ENCODE measurements at places on chromosomes 1 and 21.

GRCh38 chr1:149966405-149966804, 29.7 kb upstream of the MTMR11 start:
- no peak for DNase-seq

DNA sequence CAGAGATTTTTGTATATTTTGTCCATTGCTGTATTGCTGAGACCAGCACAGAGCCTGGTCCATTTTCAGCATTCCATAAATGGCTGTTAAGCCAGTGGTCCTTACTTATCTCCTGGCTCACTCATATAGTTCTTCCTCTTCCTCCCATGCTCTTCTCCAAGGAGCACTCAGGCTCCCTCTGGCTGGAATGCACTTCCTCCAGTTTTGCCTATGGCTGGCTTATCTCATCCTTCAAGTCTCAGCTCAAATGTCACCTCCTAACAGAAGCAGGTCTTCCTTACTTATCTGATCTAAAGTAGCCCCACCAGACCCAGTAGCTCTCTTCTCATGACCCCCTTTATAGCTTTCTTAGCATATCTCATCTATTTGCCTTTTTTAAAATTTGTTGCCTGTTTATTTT, 146.9 kb downstream of the SLC30A10 start:
- DNase-seq = no peak

DNA sequence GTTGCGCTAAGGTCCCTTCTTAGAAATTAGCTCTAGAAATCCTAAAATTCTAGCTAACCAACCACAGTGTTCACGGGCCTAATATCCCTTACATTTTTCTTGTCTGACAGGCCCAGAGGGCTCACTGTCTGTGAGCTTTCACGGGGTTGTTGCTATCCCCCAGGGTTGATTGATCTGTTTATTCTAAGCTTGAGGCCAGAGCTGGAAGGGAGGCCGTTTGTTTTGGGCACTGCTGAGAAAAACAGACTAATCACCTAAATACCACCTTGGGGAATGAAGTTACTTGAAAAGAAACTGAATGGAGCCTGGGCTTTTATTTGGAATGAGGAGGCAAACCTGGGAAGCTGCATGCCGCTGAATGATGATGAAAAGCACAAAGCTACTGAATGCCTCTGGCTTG, 162.4 kb downstream of the KIF26B start:
- DNase-seq = no peak

GRCh38 chr21:24118738-24119459, 1488.4 kb downstream of the MRPL39 start:
- DNase-seq = no peak

DNA sequence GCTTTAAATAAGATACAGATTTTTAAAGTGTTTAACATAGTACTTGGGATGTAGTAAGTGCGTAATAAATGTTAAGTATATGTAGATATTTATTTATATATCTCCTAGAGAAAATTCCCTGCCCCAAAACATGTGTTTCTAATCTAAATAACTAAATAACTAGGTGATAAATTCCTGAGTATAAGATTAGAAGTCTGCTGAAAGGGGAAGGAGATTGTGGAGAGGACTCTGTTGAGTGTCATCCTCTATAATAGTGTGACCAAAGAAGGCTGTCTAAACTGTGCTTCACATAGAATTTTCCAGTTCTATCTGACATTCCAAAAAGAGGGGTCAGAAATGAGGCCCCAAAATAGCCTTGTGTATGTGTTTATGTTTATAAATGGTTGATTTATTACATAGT, 590.5 kb upstream of the ADAMTS5 start:
- DNase-seq = no peak

DNA sequence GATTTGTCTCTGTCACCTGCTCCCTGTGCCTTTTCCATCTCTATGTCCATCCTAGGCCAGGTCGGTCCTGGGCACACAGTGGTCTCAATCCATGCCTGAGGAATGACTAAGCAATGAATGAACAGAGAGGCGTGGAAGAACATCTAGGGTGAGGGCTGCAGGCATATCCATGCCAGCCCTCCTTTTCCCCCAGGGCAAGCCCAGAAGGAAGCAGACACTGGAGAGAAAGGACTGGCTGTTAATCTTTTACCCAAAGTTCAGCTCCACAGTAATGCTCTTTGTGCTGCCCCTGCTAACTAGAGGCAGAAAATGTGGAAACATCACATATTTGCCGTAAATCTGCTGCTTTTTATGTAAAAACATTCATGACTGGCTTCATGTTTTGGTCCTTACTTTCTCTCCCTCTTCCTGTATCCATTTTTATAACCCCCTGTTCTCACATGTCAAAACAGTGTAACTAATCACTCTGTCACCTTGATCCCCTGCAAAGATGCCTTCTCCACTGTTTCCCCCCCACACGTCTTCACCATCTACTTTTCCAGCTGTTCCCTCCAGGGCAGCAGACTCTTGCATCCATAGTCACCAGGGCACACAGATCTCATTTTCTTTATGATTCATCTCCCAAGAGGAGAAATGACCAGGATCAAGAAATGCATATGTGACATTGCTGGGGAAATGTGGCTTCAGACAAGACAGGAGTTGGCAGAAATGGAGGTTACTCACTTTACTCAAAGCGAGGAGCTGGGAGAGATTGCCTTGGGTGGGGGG, 166.4 kb upstream of the PROX1 start:
- DNase-seq = no peak

DNA sequence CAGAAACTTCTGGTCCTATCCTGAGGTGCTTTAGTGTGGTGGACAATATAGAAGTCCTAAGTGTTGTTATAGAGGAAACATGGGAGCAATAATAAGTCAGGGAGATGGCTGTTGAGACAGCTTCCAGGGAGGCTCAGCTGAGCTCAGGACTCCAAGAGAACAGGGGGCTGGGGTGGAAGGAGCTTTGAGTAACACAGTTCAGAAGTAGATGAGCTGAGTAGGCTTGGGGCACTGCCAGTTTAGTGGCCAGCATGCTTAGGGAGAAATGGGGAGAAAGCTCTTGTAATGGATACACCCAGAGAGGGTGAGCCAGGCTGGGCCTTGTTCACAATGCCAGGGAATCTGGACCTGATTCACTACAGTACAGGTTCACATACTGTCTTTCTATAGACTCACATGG, 201.6 kb downstream of the DAB1 start:
- DNase-seq = no peak

DNA sequence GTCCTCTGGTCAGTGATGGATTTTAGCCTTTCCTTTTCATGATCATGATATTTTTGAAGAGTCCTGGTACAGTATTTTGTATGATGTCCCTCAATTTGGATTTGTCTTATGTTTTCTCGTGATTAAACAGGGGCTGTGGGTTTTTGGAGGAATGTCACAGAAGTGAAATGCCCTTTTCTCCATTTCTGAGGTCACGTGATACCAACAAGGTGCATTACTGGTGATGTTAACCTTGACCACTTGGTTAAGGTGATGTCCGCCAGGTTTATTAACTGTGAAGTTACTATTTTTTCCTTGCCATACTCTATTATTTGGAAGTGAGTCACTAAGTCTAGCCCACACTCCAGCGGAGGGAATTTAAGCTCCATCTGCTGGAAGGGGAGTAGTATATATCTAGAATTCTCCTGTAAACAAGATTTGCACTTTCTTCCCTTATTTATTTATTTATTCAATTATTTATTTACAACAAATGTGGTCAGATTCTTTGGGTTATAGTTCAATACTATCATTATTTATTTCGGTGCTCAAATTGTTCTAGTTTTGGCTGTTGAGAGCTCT, 123.4 kb downstream of the HIVEP3 start:
- no peak for DNase-seq

GRCh38 chr21:28025111-28025510, 967.6 kb downstream of the LTN1 start:
- DNase-seq = no peak

GRCh38 chr1:30816211-30817076, 58.9 kb upstream of the LAPTM5 start:
- peak; percentile 93 for DNase-seq

DNA sequence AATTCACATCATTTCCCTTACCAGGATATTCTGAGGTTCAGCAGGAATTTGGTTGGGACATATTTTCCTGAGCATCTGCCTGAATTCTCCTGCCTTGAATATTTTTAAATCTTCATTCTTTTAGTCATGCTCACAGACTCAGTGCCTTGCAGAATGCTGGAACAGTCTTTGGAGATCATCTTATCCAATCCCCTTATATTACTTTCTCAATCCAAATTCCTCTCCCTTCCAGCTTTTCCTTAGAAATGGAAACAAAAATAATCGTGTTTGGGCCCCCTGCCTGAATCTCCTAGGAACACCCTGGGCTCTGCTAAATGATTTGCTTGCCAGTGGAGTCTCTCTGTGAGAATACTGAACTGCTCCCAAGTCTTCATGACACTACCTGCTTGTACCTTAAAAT, 38.4 kb downstream of the LHX8 start:
- DNase-seq = no peak

DNA sequence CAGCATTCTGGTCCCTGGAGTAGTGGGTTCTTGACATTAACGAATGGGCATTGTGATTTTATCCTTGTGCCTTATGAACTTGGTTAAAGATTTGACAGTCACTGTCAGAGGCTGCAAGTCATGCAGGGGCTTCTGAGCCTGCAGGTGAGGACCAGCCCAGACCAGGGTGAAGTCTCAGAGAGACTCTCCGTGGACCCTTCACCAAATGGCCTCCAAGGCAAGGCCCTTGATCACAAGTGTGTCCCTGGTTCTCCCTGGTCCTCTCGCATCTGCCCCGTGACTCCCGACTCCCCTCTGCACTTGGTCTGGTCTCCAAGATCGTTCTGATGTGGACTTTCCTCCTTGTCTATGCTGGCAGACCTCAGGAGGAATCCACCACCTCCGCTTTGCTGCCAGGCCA, 476.5 kb upstream of the VAMP3 start:
- DNase-seq = no peak

- no peak for DNase-seq
Observed at GRCh38 chr1:241742084-241742483, 90.0 kb downstream of the WDR64 start.

DNA sequence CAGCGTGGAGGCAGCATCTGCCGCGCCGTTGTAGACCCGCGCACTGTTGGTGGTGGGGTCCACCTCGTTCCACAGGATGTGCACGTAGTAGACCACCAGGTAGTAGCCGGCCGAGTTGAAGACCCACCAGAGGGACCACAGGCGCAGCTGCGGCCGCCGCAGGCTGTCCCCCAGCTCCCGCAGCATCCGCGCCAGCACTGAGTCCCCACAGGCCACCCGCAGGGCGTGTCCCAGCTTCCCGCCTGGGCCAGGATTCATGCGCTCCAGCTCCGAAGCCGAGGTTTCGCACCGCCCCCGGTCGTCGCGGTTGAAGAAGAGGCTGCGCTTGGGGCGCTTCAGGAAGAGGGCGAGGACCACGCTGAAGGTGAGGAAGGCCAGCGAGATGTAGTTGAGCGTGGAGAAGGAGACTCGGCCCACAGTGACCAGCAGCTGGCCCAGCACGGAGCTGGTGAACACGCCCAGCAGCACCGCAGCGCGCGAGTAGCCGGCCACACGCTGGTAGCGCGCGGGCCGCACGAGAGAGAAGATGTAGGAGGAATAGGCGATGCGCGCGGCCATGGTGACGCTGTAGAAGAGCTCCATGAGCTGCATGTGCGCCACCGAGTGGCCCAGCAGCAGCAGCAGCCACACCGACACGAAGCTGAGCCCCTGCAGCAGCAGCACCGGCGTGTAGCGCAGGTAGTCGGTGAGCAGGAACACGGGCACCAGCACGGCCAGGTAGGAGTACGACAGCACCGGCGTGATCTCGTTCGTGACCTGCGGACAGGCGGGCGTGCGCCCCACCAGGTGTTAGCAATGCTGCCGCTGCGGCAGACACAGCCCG, 10.6 kb downstream of the SLC19A1 start:
- no peak for DNase-seq

DNA sequence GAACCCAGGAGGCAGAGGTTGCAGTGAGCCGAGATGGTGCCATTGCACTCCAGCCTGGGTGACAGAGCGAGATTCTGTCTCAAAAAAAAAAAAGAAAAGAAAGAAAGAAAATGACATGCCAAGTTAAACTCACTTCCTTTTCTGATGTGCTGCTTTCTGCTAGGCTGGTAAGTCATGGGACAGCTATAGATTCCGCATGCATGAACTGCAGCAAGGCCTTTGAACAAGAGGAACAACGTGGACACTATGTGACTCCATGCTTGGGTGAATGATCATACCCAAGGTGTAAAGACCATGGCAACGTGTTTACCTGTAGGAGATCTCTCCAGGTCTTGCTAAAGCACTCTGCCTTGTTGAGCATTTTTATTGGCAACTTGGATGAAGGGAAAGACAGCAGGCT, 10.3 kb upstream of the TTF2 start:
- DNase-seq = no peak

GRCh38 chr1:18309552-18310155, 171.1 kb upstream of the KLHDC7A start:
- DNase-seq = no peak

DNA sequence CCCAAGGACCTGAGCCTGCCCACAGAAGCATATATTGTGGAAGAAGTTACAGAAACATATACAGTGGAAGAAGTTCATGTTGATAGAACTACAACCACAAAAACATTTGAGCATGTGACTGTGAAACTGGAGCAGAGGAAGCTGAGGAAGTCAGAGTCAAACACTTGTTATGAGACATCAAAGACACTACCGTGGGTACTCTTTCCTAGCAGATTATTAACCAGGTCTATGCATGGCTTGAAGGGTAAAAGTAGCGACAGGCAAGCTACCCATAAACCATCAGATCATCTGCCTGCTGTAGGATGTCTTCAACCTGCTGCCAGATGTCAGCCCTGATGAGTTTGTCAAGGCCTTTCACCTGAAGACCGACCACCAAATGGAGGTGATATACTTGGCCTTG, 35.8 kb downstream of the IVNS1ABP start:
- no peak for DNase-seq

DNA sequence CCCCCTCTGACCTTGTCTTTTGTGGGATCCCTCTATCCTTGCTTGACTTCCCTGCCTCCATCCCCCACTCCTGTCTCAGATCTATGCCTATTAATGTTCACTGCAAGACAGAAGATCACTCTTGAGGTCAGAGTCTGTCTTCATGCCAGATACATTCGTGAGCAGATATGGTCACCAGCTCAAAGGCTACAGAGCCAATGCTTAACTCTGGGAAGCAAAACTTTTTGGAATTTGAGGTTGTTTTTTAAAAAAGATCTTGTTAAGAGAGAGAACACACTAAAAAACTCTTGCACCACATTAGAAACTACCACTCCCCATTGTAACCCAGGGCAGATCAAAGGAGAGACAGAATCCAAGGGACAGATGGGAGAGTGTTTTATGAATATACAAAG, 17.1 kb upstream of the A3GALT2 start:
- peak; percentile 39 for DNase-seq

All from WERI-Rb-1 (cell line).